ENCODE measurements at places on chromosomes 7 and 10.

- no peak for DNase-seq
These were observed 33.3 kb upstream of the KDM7A start for GRCh38 chr7:140209866-140210609.

GRCh38 chr7:1689311-1689710, 19.2 kb downstream of the ELFN1 start:
- DNase-seq, result no peak

DNA sequence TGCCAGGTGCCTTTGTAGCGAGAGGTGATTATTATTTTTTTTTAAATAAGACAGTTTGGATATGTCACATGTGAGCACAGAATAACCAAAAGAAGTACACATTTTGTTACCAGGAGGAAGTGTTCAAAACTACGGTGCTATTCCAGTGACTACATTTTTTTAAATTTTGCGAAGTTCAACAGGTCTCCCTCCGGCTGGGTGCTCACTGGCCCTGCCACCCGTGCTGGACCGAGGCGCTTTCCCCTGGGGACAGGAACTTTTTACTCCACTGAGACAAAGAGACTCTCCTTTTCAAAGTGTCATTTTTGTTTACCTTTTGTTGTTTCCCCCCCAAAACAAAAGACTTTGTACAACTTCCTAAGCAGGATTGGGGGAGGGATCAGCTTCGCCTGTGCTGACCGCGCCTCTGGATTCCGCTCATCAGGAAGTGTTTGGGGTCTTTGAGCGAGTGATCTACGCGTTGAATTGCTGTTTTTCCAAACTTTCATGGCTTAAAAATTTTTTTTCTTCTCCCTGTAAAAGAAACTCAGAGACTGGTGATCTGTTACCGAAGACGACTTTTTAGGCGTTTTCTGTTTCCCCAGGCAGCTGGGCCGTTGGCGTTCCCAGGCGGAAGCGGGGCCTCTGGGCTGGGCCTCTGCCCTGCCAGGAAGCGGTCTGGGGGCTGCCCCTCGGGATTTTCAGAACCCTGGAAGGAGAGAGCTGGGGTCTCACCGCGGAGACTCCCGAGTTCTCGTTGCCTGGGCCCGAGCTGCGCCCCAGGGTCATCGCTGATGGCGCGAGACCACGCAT, 7.2 kb downstream of the EN2 start:
- DNase-seq, result no peak

DNA sequence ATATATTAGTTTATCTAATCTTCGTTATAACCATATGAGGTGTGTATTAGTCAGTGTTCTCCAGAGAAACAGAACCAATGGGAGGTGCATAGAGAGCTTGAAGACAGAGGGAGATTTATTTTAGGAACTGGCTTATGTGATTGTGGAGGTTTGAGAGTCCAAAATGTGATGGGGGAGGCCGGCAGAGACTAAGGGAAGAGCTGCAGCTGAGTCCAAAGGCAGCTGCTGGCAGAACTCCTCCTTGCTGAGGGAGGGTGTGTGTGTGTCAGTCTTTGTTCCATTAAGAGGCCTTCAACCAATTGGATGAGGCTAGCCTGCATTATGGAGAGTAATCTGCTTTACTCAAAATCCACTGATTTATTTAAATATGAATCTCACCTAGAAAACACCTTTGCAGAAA, 165.1 kb downstream of the SH3PXD2A start:
- no peak for DNase-seq

DNA sequence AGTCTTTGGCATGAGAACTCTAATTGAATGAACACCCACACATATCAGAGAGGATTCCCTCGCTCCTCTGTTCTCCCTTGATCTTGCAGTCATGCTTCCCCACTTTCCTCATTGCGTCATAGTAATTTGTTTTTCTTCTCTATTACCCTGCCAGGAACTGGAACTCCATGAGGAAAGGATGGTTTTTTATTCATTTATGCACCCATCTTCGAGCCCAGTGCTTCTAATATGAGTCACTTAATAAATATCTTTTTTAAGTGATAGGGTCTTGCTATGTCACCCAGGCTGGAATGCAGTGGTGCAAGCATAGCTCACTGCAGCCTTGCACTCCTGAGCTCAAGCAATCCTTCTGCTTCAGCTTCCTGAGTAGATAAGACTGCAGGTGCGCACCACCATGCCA, 83.5 kb downstream of the OTUD1 start:
- DNase-seq, result no peak

DNA sequence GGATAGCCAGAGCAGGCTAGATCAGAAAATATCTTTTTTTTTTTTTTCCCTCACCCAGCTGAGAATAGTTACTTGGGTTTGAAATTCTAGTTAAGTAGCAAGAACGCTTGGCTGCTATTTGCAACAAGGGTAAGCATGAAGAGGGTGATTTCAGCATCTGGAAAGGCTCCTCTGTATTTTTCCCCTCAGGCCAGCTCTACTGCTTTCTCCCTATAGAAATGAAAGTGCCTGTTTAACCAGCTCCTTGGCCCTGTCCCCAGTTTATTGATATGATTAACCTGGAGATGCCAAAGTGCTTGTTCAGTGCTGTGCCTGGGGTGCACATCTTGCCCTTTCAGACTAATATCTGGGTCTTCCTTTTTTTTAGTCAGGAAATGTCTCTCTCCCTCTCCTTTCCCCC, 37.1 kb downstream of the AP3M1 start:
- no peak for DNase-seq

- no peak for DNase-seq
These were observed 2.8 kb downstream of the GIMAP6 start for GRCh38 chr7:150629347-150629746.

- no peak for DNase-seq
These were observed 19.6 kb downstream of the SGMS1 start for GRCh38 chr10:50604049-50604640.

Measured in GOT3 (cell line).